ENCODE measurements at places on chromosomes 13 and 19.

DNA sequence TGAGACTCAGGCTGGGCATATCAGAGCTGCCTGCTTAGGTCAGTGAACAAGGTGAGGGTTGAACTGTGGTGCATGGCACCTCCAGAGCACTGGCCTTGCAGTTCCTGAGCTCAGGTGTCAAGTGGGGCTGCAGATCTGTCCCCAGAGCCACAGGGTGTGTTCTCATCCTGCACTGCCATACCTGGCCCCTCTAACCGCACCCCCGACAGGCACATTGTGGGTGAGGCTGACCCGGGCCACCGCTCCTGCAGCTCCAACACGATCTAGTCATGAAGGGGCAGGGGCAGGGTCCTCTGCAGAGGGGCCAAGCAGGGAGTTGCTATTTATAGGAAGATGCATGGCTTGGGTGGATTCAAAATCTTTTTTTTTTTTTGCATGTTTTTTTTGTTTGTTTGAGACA lies 16.7 kb upstream of the CRTC1 start:
- no peak for DNase-seq

GRCh38 chr13:86725105-86725504 lies 925.9 kb upstream of the SLITRK6 start:
- DNase-seq = no peak

DNA sequence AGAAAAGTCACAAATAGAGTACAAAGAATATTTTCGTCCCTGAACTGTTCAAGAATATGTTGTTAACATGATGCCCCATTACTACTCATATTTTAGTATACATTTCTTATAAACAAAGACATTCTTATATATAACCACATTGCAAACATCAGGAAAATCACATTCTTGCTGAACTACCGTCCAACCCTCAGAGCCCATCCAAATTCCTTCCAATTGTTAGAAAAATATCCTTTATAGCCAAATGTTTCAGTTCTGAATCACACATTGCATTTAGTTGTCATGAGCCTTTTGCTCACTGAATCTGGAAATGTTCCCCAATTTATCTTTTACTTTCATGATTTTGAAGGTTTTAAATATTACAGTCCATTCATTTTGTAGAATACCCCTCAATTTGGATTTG lies 467.8 kb upstream of the ARGLU1 start:
- no peak for DNase-seq

DNA sequence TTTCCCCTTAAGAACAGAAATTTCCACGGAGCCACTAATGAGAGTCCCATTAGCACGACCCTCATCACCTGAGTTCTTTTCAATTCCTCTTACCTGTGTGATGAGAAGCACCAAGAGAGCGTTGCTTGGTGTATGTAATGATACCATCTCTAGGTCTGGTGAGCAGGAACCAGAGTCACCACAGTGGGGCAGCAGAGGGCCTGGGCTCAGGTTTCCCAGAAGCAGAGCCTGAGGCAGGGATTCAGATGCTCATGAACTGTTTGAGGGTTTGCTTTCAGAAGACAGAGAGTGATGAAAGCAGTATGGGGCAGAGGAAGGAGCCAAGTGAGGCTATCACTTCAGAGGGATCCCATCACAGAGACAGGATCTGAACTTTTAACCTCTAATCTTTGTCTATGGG lies 3.1 kb upstream of the PTPRH start:
- peak; percentile 16 for DNase-seq

GRCh38 chr13:95642028-95642621 lies 2.4 kb downstream of the DZIP1 start:
- DNase-seq = no peak

- DNase-seq = no peak
These were observed 39.3 kb upstream of the RGCC start for GRCh38 chr13:41418027-41418426.

GRCh38 chr13:102291587-102292218 lies 110.1 kb downstream of the FGF14 start:
- DNase-seq = no peak

DNA sequence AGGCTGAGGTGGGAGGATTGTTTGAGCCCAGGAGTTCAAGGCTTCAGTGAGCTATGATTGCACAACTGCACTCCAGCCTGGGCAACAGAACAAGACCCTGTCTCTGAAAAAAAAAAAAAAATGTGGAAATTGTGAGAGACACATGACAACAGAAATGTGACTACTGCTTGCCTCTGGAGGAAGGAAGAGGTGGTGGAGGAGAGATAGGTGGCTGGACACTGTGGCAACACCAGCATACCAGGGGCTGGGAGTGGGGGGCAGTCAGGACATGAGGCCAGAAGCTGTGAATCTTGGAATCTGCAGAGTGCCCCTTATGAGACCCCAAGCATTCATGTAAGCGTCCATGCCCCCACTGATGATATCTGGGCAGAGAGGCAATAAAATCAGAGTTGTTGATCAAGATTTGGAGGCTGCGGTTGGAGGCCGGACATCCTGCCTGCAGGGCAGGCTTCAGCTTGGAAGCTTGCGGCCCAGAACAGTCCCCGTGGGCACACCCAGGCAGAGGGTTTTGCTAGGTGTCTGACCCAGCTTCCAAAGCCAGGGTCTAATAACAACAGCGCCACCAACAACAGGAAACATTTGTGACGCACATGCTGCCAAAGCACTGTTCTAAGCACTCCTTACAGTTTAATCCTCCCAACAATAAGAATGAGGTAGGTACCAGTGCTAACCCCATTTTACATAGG lies 16.9 kb downstream of the FAM187B start:
- peak; percentile 59 for DNase-seq

GRCh38 chr19:22893855-22894270 lies 61.8 kb downstream of the ZNF723 start:
- DNase-seq = no peak

DNA sequence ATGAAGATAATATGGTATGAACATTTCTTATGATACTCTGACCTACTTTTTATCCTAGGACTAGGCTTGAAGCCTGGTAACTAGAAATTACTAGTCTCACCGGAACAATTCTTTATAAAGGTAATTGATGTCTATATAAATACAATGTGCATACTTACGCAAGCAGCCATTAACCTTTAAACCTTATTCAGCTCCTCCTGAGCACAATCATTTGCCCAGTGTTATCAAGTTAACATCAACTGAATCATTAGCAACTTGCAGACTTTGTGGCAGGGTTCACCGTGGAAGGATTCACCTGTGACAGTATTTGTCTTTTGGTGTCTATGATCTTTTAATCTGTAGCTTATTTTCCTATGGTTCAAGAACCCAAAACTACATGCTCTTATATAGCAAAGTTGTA lies 508.6 kb upstream of the KLHL1 start:
- DNase-seq = no peak

DNA sequence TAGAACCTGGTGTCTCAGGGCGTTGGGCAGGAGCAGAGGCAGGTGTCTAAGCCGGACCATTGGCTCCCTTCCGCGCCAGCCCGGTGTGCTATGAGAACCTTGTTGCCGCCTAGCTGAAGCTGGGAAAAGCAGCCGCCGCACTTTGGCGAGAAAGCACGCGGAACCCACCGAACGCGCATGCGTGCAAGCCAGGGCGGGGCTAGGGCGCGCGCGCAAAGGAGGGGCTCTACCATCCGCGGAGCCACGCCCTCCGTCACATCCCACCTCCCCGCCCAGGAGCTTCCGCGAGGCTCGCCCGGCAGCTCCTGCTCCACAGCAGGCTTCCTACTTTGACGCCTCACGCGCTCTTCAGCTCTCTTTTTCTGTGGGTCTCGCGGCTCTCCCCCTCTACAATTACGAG lies 51.3 kb downstream of the WDR87 start:
- DNase-seq = peak; percentile 2

DNA sequence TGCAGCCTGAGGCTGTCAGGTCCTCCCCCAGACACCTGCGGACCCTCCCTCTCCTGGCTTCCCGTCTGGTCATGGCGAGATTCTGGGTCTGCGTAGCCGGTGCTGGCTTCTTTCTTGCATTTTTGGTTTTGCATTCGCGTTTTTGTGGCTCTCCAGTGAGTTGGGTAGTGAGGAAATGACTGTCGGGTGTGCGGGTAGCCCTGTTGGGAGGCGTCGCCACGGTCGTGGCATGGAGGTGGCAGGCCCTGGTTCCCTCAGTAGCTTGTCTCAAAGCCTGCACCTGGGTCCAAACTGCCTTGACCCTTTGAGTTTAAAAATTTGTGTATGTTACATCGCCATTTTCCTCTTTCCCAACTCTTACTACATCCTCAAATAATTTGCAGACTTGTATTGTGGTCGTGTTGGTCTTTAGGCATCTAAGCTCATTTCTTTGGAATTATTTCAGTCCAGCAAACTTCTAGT lies 344 bp downstream of the NHLRC3 start:
- peak; percentile 34 for DNase-seq

DNA sequence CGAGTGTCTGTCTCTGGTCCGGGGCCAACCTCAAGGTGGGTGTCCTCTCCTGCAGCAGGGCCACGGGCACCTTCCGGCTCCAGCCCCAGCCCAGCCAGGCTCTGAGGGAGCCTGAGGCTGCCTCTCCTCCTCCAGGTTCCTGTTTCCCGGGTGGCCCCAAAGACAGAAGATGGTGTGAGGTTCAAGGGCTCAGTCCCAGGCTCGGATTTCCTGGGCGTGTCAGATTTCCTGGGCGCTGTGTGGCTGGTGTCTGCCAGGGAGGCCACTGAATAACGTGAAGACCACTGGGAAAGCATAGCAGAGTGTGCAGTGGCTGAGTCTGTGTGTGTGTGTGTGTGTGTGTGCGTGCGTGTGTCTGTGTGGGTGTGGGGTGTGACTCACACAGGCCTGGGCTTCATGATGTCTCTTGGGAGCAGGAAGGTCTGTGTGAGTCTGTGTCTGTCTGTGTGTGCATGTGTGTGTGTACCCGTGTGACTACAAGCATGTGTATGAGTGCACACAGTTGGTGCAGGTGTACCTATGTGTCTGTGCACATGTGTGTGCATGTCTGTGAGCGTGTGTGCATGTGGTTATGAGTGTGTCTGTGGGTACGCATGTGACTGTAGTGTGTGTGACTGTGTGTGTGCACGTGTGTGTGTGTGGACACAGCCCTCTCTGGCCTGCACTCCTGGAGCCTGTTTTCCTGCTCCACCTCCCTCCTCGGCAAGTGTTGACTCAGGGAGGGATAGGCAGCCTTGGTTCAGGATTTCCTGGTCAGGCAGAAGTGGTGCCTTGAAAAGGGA lies 28.3 kb downstream of the CEBPA start:
- DNase-seq = no peak

GRCh38 chr13:31029102-31029501 lies 96.6 kb downstream of the TEX26 start:
- DNase-seq = no peak

GRCh38 chr13:83215627-83216026 lies 666.6 kb downstream of the SLITRK1 start:
- no peak for DNase-seq

Data from activated T-cell treated with anti-CD3 and anti-CD28 coated beads for 1 hour (primary cell).